Dorsolateral prefrontal cortex (tissue), 122 donors: ENCODE measurements at places on chromosomes 6 and 20.

DNA sequence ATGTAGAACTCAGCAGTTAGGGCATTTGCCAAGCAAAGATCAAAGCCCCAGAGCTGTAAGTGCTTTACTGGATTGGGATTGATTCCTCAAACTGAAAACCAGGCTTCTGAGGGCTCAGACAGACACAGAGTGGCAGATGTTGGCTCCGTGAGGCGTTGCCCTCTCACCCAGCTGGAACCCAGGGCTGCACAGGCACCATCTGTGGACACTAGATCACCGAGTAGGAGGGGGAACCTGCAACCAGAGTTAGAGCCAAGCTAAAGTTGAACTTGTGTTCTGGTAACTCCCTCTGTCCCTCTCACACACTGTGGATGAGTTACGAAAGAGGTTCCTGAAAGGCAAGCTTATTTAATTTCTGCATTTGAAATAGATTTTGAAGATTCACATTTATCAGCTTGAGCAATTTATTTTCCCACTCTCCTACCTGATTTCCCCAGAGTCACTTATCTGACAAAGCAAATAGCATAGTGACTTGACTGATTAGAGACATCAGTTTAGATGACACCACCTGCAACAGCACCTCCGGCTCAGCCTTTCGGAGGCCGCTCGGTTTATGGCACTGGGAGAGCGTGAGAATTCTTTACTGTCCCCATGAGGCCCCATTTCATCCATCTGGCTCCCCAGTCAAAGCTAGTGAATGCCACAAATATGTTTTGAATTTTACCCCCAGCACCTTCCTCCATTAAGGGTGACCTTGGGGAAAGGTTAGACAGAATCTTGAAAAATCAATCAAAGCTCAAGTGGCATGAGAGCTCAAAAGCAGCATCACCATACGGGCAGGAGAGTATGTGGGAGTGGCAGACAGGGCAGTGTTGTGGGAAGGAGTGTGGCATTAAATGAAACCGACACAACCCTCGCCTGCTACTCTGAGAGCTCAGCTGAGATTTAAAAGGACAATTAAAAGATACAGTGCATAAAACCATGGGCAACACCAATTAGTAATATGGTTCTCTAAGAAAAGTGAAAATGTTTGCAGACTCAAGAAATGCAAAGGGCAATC is 48.5 kb downstream of the RPF2 start:
- no peak for DNase-seq

- DNase-seq = no peak
These were observed 525.5 kb downstream of the TENT5A start for GRCh38 chr6:81226957-81227356.

DNA sequence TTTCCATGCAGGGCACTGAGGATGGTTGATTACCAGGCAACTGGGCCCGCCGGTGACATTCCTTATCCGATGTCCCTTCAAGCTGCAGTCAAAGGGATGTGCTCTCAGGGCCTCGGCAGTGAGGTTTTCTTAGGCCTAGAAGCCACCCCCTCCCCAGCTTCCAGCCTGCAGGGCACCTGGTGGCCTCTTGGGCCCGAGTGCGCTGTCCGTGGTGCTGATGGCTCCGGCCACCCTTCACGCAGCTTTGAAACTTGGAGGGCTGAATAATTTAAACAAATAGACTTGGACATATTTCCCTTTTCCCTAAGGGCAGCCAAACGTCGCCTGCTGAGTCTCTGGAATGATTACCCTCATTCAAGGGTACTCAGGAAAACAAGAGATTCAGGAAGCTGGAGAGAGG is 8.9 kb upstream of the MLN start:
- no peak for DNase-seq

- no peak for DNase-seq
These were observed 81.6 kb upstream of the PREP start for GRCh38 chr6:105484238-105485161.

- DNase-seq = no peak
These were observed 6.7 kb upstream of the KLHL31 start for GRCh38 chr6:53672237-53672636.

DNA sequence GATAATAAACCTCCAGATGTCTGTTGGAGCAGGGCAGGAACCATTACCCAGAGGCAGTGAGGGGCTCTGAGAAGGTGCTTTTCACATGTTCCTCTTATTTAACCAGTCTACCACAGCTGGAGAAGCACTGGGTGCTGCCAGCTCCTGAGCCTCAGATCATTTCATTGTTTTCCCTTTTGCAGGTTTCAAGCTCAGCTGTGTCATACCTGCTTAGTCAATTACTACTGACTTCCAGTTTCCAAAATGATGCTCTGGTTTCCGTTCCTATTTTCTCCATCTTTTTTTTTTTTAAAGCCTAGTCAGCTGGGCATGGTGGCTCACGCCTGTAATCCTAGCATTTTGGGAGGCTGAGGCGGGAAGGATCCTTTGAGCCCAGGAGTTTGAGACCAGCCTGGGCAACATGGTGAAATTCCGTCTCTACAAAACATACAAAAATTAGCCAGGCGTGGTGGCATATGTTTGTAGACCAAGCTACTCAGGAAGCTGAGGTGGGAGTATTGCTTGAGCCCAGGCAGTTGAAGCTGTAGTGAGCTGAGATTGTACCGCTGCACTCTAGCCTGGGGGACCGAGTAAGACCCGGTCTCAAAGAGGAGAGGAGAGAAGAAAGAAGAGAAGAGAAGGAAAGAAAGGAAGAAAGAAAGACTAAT is 6.7 kb downstream of the FLOT1 start:
- no peak for DNase-seq

DNA sequence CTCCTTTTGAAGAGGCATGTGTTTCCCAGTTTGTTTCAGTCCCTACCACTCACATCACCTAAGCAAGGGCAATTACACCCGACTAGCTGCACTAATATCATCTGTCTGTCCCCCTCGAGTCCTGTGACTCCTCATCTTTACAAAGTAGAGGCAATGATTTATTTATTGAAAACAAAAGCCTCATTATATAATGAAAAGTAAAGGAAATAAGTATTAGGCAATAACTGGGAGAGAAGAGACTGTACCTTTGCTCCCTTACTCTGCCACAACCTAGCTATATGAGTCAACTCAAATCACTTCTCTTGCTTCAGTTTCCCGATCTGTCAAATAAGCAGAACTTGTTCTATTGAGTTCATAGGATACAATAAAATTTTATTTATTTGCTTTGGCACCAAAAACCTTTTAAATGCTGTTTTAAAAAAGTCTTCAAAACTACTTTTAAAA is 38.9 kb downstream of the CSNK2A1 start:
- DNase-seq = no peak

DNA sequence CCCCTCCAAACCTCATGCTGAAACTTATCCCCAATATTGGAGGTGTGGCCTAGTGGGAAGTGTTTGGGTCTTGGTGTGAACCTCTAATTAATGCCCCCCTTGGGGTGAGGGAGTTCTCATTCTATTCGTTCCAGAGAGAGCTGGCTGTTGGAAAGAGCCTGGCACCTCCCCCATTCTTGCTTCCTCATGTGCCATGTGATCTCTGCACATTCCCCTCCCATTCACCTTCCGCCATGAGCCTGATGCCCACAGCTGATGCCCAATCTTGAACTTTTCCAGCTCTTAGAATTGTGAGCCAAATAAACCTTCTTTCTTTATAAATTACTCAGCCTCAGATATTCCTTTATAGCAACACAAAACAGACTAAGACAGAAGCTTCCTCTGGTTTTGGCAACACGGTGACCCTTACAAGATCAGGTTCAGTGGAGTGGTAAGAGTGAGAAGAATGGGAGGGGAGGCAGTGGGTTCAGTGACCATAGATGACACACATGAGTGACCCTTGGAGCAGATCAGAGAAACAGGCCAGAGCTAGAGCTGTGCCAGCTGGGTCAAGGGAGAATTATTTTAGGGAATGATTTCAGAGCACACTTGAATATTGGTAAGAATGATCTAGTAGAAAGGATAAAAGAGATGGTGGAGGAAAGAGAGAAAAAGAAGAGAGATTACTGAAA is 176.4 kb downstream of the LY86 start:
- no peak for DNase-seq

DNA sequence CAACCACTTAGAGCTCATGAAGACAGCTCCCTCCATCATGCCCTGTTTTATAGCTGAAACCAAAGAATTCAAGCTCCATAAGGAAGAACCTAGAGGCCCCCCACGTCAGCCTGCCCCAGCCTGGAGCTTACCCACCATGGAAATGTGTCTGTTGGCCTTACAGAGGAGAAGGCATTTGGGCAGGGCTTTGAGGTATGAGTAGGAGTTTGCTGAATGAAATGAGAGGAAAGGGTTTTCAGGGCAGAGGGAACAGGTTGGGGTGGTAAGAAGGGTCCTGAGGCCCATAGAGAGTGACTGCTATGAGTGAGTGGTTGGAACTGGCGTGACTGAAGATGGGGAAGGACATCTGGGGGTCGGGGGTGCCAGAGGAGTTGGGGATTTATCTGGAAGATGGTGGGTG is 12.7 kb upstream of the GATA5 start:
- DNase-seq = no peak

DNA sequence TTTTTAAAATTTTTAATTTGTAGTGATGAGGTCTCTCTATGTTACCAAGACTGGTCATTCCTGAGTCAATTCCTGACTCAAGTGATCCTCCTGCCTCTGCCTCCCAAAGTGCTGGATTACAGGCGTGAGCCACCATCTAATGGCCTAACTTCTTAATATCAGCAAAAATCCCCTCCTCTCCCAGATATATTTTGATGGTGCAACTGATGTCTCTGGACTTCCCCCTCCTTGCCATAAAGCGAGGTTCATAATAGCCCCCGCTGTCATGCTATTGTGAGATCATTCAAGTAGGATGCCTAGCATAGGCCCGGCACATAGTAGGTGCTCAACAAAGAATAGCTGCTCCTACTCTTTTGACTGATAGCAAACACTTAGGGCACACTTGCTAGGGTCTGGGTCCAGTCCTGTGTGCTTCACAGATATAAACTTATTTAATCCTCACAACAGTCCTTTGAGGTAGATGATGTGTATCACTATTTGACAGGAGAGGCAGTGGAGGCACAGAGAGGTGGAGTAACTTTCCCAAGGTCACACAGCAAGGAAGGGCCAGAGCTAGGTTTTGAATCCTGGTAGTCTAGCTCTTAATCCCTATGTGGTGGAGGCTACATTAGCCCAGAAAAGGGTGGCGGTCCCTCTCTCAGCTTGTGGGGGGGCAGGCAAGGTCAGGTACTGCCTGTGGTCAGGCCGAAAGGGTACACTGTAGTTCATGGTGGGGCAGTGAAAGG is 14.6 kb downstream of the SRC start:
- no peak for DNase-seq

- no peak for DNase-seq
These were observed 48.3 kb downstream of the ARID1B start for GRCh38 chr6:156825475-156825874.

DNA sequence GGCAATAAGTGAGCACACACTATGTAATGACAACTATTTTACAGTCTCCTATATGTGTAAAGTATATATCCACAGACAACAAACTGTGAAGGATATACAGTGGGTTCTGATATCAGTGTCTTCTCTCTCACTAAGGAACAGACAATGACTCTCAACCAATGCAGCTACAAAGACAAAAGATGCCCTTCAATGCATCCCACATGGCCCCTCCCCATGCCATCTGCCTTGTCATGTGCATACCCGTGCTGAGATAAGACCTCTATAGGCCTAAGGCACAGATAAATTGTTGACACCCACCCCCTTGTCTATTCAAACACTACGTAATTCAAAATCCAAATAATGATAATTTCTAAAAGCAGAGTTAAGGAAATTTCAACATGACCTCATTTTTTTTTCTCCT is 1123.5 kb upstream of the MAP3K7 start:
- DNase-seq = no peak

DNA sequence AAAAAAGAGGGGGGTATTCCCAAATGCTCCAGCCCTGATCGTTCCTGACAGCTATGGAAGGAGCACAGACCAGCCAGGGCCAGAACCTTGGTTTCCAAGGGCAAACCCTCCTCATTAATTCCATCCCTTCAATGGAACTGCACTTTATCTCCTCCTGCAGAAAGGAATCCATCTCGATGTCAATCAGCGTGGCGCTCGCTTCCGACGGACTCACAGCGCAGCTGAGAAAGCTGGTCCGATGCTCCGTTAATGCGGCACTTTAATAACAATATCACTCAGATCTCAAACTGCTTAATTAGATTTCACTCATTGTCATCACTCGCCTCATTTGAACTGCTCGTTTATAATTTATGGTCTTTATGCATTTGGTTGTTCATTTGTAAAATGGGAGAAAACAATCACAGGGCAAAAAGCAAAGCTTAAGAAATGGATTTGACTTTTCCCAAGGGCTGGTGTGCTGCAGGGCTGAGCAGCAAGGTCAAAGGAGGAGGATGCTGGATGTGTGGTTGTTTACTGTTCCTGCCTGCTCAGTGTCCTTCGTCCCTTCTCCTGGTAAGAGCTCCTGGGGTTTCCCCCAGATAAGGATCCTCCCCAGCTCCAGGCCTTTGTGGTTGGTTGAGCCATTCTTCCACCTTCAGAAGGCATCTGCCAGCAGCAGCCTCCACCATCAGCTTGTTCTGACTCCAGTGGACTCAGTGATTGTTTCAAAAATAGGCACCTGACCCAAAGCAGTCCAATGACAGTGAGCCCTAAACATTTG is 152.7 kb downstream of the ANKRD60 start:
- DNase-seq = no peak

GRCh38 chr6:157861184-157861583 is 38.1 kb downstream of the SNX9 start:
- no peak for DNase-seq

GRCh38 chr6:134235937-134236751 is 81.8 kb downstream of the SGK1 start:
- DNase-seq = no peak

GRCh38 chr20:16864963-16865362 is 116.8 kb downstream of the OTOR start:
- no peak for DNase-seq

DNA sequence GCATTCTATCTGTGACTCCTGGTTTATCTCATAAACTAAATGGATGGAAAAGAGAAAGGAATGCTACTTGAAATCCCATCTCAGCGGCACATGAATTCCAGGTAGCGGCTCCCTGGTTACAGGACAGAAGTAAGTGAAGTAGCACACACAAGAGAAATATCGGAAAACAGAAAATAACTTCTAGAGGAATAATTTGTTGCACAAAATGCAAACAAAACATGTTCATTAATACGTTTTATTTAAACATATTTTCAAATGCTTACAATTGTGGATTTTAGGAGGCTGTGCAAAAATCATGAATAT is 26.5 kb upstream of the RPS6KA2 start:
- DNase-seq = no peak

DNA sequence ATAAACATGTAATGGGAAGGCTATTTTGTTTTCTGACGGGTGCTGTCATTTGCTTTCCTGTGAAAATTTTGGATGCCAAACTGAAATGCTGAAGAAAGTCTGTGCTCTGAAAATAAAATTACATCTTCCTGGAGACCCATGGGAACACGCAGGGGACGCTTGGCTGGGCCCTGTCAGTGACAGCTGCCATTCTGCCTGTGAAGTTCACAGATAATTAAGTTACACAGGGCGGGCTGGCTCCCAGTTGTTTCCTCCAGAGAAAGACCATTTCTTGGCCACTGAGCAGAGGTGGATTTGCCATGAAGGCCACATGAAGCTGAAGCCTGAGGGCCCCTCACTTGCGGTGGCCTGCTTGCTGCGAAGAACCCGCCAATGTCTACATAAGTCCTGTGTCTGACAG is 93.5 kb downstream of the TMEM170B start:
- no peak for DNase-seq

GRCh38 chr6:25006565-25007001 is 70.8 kb upstream of the RIPOR2 start:
- DNase-seq = no peak
